ENCODE measurements at places on chromosomes 16 and 17.
A peak's percentile ranks its signal among the peaks of the same experiment; 100 is the strongest.

DNA sequence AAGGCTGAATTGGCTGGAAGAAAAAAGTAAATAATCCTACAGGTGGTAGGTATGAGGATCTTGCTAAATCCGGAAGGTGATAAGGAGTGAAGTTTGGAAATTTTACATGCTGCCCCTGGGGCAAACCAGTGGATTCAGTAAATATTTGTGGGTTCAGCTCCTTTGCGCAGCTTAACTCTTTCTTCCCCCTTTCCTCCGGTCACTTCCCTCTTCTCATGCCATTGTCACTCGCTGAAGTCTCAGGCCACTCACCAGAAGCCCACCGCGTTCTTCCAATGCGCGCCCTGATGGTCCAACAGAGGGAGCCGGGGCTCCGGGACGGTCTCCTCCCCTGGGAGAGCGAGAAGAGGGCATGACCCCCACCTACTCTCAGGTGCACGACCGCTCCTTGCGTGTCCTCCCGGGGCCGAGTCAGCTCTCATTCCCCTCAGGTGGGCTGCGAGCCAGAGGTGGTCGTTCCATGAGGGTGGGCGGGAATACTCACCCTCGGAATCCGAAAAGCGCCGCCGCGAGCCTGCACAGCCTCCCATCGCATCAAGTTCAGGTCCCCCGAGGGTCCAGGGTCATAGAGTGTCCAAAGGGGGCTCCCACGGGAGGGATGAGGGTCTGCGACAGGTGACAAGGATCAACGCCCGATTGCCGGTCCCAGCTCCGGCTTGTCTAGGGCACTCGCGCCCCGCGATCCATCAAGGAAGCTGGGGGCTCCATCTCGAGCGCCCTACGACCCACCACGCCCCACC is 474 bp downstream of the CLN3 start:
- DNase-seq, result peak; percentile 16

DNA sequence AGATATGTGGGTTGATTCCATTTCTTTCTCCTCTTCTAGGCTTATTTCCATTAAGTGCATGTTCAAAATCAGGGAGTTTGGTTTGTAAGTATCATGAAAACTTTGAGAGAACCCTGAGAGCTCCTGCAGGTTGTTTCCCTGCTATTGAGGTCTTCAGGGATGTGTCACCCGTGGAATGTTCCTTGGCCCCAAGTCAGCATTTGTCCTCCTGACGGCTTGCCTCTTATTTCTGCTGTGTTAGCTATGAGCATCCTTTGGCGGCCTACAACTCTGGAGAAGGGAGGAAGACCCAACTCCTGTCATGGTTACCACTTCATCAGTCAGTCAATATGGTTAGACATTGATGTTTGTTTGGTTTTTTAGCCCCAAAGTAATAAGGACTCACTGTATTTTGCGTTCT is 180.8 kb downstream of the FTO start:
- DNase-seq, result no peak

DNA sequence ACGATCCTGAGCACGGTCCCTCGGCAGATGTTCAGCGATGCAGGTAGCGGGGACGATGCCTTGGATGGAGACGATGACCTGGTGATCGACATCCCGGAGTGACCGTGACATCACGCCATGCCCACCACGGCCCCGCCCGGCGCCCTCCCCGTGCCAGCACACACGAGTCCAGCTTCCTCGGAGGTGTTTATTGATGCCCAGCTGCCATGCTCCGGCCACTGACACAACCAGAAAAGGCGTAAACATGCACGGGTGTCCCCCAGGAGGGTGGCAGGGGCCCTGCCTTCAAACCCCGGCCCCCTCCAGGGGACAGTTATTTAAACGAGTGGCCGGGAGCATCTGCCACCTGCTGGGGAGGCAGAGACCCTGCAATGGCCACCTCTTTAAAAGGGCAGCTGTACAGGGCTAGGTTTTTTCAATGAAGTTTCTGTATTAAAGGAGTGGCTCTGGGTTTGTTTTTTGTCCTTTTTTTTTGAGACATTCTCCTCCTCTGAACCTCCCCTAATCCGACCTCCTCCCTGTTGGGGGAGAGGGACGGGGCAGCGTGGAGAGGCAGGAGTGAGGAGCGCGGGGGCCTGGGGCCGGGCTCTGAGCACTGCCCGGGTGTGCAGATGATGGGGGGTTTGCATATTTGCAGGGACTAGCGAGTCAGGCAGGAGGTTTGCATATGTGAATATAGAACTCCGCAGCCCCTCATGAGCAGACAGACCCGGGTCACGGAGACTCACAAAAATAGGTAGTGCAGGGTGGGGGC is 5.3 kb downstream of the DOC2A start:
- no peak for DNase-seq

- DNase-seq, result no peak
These were observed 1.4 kb upstream of the ABR start for GRCh38 chr17:1180958-1181752.

GRCh38 chr16:610513-611381 is 20.0 kb upstream of the WFIKKN1 start:
- DNase-seq, result no peak

DNA sequence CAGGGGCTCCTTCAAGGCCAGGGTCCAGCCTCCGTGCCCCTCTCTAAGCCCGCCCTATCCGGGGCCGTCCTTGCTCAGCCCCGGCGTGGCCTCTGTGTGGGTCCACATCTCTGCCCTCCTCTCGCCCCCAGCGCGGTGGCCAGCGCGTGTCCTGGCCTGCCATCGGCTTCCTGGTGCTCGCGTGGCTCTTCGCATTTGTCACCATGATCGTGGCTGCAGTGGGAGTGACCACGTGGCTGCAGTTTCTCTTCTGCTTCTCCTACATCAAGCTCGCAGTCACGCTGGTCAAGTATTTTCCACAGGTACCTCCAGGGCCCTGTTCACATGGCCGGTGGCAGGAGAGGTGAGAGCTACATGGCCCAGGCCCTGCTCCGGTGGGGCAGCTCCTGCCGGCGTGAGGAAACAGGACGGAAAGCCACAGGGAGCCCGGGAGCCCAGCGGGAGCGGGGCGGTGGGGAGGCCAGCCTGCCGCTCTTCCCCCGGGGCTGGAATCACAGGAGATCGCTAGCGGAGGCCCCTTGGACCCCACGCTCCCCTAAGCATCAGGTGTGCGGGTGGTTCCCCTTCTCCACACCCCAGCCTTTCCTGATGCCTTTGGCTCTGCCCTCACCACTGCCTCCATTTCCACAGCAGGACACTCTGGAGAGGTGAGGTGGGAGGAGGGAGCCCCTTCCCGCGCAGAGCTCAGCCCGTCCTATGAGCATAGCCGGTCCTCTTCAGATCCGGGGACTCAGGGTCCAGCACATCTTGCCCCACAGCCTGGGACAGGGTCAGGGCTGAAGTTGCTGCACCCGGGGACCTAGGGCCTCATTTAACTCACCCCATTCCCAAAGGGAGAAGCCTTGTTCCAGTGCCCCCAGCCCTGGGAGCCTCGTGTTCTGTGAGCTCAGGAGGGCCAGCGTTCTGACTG is 10.2 kb downstream of the TAX1BP3 start:
- DNase-seq, result no peak

- no peak for DNase-seq
These were observed 209.9 kb downstream of the PRKCB start for GRCh38 chr16:24045641-24046040.

DNA sequence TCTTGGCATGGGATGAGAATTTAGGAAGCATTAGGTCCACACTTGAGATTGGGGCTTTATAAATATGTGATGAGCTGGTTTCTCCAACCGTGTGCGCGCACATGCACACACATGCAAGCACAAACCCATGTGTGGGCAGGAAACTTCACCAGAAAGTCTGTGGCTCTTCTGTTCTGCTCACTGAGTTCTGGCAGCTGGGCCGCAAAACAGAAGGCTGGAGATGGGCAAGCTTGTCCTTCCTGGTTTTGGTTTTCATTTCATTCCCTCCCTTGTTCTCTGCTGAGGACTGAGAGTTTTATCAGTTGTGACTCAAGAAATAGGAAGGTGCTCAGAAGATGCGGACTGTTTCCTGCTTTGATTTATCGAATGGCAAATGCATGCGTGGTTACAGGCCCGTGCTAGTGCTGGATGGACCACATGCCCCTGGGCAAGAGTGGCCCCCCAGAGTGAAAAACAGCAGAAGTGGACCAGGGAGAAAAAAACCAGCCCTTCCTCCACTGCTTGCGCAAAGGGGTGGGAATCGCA is 14.1 kb downstream of the MAP3K14 start:
- DNase-seq, result no peak

GRCh38 chr17:51197754-51198153 is 31.5 kb downstream of the NME2 start:
- DNase-seq, result no peak

DNA sequence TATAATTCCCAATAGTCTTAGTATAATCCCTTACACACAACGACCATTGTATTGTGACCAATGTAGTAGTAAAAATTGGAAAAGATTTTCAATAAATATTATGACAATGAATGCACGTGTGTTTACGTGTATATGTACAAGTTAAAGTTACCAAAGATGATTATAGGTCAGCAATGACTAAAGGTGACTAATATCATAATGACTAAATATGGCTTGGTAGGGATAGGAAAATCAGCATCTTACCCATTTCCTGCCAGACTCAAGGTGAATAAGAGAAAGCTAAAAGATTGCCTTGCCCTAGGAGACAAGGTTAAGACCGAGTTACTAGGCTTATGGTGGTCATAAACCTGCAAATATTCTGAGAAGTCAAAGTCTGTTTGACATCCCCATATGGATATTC is 34.4 kb downstream of the CPD start:
- no peak for DNase-seq

- no peak for DNase-seq
These were observed 2.3 kb downstream of the PRSS21 start for GRCh38 chr16:2819179-2819938.

DNA sequence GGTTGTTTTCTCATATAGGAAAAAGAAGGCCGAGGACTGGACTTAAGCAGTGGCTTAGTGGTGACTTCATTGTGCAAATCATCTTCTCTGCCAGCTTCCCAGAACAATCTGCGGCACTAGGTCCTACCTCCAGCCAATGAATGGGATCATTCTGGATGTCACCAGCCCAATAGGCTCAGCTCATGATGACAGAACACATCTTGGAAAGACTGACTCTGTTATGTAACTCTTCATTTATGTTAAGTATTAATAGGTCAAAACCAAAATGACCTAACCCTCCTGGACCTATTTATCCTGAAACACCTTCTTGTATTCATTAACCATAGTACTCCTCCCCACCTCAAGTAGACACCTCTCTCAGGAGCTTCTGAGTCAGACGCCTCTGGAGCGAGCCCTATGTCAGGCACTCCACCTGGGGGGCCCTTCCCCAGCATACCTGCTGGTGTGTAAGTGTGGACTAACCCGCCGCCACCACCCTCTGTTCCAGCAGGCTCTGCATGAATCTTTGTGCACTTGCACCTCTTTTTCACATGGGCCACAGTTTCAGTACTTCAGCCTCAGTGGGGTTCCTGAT is 7.2 kb downstream of the ARL2BP start:
- no peak for DNase-seq

- no peak for DNase-seq
These were observed 22.2 kb downstream of the USP22 start for GRCh38 chr17:21020622-21021021.

GRCh38 chr16:69260019-69260418 is 51.1 kb upstream of the VPS4A start:
- DNase-seq, result no peak

DNA sequence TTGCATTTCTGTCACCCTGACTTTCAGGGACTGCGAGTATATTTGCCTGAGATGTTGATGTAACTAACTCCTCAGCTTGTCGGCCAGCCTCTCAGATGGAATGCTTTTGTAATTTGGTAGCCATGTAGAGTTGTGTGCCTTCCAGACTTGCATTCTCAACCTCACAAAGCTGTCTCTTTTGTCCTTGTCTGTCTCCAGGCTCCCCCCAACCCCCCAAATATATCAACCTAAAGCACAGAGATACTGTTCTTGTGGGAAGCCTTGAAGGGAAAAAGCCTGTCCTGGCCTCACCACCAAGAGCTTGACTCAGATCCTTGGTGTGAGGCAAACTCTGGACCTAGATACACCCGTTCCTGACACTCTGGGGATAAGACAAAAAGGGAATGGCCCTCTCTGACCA is 18.4 kb downstream of the SAP30BP start:
- DNase-seq, result no peak

DNA sequence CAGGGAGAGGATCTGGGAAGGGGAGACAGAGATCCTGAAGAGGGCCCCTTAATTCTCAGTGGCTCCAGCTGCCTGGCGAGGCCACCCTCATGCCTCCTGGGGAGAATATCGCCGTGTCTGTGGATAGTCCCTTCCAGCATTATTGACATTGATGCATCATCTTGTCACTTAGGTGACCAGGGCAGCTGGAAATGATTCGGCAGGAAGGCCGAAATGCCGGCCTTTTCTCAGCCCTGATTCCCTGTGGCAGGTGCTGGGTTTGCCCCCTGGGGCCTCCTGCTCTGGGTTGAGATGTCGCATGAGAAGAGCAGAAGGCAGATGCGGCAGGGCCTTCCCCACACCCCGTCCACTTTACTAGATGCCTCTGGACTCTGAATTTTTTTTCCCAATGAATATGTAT is 89.5 kb downstream of the RAP1GAP2 start:
- DNase-seq, result no peak

DNA sequence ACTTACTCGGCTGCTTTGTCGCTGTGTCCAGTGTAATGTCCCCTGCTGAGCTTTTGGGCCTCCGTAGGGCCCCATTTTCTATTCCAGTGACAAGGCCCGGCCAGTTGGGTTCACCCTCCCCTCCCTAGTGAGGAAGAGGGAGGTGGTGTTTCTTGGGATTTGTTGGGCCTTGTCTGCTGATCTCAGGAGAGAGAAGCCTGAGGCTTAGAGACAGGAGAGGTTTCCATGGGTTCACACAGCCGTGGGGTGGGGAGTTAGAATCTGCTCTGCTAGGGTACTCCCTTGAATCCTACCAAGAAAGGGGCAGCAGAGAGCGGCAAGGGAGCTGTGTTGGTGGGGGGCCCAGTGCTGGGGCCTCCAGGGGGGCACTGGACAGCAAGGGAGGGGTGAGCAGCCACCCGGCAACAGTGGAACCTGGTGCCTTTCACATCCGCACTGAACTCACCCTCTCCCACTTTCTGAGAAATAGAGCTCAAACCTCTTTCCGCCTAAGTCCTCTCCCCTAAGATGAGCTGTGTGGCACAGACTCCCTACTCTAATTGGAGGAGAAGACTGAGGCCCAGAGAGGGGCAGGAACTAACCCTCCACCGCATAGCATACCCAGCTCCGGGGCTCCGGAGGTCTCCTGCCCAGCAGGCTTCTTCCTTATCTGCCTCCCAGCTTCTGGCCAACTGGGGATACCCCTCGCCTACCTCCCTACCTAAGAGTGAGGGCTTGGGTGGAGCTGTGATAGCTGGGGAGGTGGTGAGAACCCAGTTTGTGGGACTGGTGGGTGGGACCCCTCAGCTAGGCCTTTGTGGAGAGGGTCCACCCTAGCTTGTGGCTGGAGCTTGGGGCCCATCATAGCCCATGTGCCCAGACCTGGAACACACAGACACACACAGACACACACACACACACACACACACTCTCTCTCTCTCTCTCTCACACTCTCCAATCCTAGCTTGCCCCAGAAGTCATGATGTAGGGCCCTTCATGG is 6.8 kb downstream of the TBKBP1 start:
- no peak for DNase-seq

GRCh38 chr16:17374668-17375255 is 96.0 kb downstream of the XYLT1 start:
- DNase-seq, result no peak

DNA sequence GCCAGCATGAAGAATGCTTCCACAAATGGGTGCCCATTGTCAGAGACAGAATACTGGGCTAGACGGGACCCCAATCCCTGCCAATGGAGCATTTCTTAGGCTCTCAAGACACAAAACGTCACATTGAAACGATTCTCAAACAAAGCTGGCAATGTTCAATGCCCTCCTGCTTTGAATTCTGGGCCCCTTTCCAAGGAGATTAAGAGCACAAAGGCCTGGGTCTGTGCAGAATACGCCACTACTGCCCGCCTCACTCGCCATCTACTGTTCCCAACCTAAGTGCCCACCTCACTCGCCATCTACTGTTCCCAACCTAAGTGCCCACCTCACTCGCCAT is 9.7 kb downstream of the CFAP20 start:
- no peak for DNase-seq

All from right renal cortex interstitium (tissue), 3 donors.